ENCODE measurements at places on chromosomes 7 and 10.

- no peak for DNase-seq
These were observed 124.4 kb downstream of the ADARB2 start for GRCh38 chr10:1612908-1613307.

DNA sequence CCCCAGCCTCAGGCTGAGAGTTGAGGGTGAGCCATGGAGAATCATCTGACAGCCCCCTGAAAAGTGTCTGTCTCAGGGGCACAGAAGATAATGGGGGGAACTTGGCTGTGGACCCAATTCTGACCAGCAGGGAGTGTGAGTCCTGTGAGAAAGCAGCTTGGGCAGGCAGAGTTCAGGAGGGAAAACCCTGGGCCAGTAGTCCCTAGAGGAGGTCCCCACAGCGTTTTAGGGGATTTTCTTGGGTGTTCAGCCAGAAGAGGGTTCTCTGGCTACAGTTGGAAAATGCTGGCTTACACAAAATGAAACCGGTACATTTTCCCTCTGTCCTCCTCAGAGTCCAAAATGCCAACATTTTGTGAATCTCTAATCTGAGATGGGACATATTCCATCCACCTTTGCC lies 35.8 kb upstream of the TRIM8 start:
- no peak for DNase-seq

GRCh38 chr10:30789806-30790205 lies 160.3 kb upstream of the LYZL2 start:
- DNase-seq = no peak

DNA sequence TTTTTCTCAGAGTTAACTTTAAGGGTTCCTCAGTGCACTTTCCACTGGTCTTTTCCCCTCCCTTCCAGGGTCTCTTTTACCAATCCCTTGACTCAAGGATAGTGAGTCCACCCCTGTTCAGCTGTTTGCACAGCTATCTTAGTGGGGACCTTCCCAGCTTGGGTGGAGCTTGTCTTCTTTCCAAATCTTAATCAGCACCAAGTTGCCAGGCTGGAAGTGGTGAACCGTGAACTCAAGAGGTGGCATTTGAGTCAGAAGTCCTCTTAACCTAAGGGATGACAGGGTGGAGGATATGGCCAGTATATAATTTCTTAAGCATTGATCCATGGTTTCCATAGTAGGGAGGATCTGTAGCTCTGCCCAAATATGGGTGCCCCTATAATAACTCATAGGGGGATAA lies 25.0 kb downstream of the MAPK8 start:
- DNase-seq = no peak

DNA sequence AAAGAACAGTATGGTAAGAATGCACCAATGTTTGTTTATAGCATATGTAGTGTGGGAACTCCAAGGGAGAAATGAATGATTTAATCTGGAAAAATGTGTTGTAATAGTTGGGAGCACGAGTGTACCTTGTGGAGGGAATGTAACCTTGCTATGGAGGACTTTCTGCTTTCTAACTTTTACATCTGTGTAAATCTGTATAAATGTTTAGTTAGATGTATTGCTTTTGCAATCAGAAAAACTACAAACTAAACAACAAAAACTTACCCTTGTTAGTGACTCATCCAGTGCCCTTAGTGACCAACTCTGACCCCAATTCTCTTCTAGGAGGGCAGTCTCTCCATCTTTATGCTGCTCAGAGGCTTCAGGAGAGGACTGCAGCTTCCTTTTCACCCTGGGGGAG lies 89.3 kb downstream of the CCNY start:
- DNase-seq = no peak

GRCh38 chr7:80095545-80095944 lies 39.1 kb upstream of the GNAI1 start:
- no peak for DNase-seq

DNA sequence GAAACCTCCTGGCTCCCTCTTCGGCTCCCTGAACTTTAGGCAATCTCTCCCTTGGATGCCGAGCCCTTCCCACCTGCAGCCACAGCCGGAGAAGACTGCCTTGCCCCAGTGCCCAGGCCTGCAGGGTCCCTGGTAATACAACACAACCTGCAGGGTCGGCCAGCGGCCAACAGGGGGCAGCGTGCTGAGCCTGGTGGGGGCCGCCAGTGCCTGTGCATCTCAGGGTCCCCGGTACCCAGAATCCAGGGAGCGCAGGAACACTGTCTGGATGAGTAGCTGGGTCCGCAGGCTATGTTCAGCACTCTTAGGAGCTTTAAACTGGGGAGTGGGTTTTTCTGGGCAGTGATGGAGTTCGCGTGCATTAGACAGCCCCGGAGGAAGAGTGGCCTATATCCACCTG lies 17.5 kb upstream of the C10orf71 start:
- DNase-seq = no peak

- no peak for DNase-seq
These were observed 178.2 kb upstream of the KLF6 start for GRCh38 chr10:3963191-3963673.

DNA sequence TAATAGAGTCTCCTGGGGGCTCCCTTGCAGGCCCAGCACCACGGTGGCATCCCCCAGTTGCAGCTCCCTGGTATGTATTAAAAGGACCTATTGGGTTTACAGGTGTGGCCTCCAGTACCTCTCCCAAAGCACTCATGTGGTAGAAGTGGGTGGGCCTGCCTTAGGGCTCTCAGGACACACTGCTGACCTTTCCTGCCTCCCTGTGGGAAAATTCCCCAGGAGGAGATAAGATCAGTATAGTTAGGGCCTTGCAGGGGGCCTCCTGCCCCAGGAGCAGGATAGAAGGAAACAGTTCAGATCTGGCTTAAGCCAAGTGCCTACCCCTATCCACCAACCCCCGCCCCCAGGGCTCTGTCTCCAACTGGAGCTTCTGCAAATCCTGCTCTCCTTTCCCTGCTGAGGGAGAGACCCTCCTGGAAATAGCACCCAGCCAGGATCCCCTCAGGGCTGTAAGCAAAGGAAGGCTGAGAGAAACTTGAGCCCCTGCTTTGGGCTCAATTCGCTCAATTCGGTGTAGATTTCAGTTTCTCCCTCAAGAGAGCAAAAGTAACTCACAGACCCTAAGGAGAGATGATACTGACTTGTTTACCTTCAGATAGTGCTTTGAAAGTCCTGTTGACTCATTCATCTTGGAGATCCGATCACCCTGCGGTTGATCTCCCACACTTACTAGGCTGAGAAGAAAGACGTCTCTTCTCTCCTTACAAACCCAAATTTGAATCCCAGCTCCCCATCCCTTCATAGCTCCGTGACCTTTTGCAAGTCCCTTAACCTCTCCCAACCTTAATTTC lies 130.6 kb downstream of the WDR11 start:
- no peak for DNase-seq

DNA sequence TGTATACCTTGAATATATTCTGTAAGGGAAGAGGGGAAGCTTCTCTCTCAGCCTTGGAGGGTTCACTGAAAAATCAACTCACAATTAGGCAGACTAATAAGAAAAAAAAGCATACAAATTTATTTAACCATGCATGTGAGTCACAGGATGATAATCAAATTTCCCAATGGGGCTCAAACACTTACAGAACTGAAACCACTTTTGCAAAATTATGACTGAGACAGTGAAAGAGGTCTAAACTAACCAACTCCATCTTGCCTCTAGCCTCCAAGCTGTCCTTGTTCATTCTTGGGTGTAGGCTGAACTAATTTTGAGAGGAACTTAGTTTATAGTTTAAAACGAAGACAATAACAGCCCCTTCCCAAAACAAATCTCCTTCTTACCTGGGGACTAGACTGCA lies 618.3 kb upstream of the AUTS2 start:
- no peak for DNase-seq

GRCh38 chr7:143003393-143004051 lies 23.4 kb downstream of the OR9A2 start:
- no peak for DNase-seq

Measured in activated CD8-positive, alpha-beta memory T cell treated with anti-CD3 and anti-CD28 coated beads for 4 hours (primary cell).